ENCODE measurements at places on chromosomes 5 and 9. TPM values are rescaled to one million over a fixed set of nuclear protein-coding genes. Genes with fewer than 3 reads are reported as not detected.

The SEMA6A gene
- 7.6 TPM for total RNA-seq

The LRRC19 gene
- total RNA-seq, result not detected

The LECT2 gene
- not detected for total RNA-seq

The XRCC4 gene
- total RNA-seq, result 5.7 TPM

The PCDHA3 gene
- total RNA-seq, result not detected

The RETREG1 gene
- total RNA-seq, result 252 TPM

The PHF24 gene
- total RNA-seq, result not detected

The ANKRD34B gene
- not detected for total RNA-seq

The GABRB2 gene
- total RNA-seq, result 0.21 TPM

The ZDHHC21 gene
- 4.7 TPM for total RNA-seq

The ABO gene
- total RNA-seq, result 0.37 TPM

The GCNT4 gene
- total RNA-seq, result 1.5 TPM

The PRRT1B gene
- total RNA-seq, result not detected

The TNFSF8 gene
- 0.45 TPM for total RNA-seq

The COL15A1 gene
- 5.6 TPM for total RNA-seq

The TSLP gene
- 0.62 TPM for total RNA-seq

DNA sequence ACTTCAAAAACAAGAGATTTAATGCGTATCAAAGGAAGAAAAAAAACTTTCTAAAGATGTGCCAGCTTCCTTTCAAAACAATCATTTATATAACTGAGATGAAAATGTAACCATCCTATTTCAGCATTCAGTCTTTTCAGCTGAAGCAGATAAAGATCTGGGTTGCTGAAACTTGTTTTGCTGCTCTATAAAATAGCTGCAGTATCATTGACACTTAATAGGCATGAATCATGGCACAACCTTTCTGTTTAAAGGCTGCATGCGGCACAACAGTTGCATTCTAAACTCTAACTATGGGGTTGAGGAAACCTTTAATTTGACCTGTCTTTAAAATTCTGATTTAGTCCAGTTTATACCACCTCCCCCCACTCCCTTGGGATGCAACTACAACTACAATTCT, 196.7 kb downstream of the MPDZ start:
- no peak for DNase-seq

DNA sequence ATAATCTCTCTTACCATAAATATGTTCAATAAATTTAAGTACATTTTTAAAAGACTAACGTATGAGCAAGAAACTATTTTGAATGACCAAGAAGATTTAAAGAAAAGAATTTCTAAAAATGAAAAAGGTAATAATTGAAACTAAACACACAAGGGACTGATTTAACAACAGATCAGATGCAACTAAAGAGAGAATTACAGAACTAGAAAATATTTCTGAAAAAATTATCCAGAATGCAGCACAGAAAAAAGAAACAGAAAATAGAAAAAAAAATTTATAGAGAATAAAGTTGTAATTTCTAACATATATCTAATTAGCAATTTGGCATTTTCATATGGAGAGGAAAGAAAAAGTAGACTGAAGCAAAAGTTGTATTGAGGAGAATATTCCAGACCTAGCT, 269.3 kb downstream of the TLE1 start:
- no peak for DNase-seq

GRCh38 chr5:73097740-73098139, 22.6 kb upstream of the TMEM171 start:
- DNase-seq, result no peak

DNA sequence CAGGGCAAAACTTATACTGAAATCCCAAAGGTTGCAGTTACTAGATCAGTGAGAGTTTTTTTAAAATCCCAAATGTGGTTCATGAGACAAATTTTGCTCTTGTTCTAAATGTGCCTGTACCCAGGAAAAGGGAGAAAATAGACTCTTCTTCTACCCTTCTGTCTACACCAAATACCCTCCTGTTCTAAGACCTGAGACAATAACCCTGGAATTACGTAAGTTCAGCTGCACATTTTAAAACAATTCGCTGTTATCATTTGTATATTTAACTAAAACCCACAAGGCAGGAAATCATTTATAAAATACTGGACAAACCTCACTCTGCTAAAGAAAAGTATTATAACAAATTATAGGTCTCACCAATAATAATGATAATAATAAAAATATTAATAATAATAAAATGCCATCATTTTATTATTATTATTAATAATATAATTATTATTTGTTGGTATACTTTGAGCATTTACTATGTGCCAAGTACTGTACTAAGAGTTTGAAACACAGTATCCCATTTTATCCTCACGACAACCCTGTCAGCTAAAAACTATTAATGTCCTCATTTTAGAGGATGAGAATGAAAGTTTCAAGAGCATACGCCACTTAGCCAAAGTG, 49.8 kb upstream of the AFAP1L1 start:
- DNase-seq, result no peak

DNA sequence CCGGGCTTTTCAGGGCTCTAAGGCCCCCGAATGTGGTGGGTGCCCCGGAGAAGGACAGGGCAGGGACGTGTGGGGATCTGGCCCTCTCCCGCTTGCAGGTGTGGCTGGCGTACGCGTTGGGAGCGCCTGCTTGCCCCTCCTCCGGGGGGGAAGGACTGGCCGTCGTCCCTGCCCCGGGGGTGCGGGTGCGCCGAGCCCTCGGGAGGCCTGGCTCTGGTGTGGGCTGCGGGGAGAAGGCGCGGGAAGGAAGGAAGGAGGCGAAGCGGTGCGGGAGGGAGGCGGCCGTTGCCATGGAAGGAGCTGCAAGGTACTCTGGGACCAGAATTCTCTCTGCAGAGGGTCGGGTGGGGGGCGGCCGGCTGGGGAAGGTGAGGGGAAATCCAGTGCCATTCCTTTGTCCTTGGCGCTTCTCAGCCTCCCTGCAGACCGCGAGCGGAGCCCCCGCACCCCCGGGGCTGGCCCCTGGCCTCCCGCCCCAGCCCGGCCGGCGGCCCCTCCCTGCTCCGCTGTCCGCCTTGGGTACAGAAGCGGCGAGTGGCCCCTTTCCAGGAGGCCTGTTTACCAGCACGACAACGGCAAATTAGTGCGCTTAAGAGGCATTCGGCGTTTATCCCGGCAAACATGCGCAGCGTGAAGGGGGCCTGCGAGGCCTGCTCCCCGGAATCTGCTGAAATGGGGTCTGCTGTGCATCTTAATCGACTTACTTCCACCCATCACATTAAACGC, 67.1 kb upstream of the UNC5A start:
- no peak for DNase-seq

- DNase-seq, result no peak
Measured at GRCh38 chr5:179266291-179267070, 78.8 kb downstream of the ADAMTS2 start.

DNA sequence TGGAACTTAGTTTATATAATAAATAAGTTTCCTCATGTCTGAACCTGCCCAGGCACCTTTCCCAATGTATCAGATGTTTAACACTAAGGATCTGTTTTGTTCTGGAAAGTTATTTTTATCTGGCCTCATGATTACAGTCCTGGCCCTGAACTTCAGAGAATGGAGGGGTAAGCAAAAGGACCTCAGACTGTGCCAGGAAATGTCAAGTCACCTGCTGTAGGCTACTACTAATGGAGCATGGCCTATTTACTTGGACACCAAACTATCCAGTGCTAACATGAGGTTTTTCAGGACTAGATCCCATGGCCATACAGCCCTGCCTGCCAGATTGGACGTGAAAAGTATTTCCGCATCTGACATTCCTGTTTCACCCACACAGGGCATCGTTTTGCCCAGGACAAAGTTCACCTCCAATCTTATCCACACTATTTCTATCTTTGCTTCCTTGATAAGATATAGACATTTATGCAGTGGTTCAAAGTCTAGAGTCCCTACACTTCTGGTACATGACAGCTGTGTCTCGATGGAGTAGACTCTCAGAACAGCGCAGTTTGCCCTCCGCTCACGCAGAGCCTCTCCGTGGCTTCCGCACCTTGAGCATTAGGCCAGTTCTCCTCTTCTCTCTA, at the start of gene BTNL8:
Gene BTNL8, plus strand, starts transcription at position 539 of the 626 bp plus-strand sequence. CDS start 152 bp downstream, outside the sequence.
- DNase-seq, result no peak

GRCh38 chr5:31767335-31768031, 128.6 kb downstream of the PDZD2 start:
- no peak for DNase-seq

- no peak for DNase-seq
Measured at GRCh38 chr9:128159522-128159783, 612 bp upstream of the BBLN start.

DNA sequence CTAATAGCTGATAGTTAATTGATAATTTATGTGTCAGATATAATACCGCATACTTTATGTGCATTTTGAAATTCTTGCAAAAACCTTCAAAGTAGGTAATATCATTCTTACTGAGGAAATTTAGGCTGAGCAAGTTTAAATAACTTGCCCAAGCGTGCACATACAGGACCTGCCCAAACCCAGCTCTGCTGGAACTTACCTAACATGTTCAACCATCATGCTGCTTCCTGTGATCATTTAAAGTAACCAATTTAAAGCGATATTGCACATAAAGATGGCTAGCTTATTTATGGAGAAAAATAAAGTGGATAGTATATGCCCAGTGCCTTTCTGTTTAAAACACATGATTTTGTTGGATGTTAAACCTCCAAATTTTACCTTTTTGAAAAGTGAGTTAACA, 4.3 kb downstream of the FAM174A start:
- no peak for DNase-seq

DNA sequence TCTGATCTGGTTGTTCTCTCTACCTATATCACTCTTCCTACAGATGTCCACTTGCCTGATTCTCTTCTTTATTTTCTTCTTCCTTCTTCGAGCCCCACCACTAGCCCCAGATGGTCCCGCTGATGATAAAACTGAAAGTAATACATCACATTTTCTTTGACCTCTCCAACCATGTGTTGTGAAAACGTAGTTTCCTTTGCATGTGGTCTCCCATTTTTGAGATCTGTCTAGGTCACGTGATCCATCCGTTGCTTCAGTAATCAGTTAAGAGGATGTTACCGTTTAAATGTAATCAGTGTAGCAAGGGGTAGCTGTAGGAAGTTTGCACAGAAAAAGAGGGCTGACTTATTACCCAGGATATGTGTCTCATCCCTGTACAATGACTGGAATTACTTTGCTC, 426.3 kb upstream of the TLE4 start:
- DNase-seq, result no peak

DNA sequence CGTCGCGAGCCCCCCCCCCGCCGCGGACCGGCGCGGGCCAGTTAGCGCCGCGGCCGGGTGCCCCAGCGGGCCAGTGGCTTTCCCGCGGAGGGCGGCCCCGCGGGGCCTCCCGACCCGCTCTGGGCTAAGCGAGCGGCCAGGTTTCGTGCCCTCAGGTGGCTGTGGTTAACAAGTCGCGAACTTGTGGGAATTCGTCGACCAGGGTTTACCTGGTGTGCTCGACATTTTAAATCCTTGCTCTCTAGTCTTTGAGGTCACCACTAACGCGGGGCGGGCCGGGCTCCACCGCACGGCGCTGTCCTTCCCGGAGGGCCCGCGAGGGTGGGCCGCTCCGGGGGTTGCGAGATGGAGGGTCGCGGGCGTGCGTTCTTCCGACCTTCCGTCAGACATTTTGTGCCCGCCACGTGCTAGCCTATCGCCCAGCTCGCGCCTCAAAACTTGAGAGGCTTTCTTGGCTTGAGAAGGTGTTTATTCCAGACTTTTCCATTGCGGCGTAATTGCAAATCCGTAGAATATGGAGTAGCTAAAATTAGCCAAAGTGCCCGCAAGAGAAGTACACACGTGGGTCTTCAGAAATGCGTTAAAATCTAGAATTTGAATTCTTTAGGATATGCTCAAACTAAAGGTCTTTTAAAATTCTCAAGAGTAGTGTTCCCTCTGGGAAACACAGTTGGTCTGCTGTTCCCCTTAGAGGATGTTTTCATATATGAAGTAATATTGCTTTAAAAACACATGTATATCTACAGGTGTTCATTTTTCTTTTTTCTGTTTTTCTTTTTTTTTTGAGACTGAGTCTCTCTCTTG, 2.1 kb downstream of the ANP32B start:
- DNase-seq, result no peak

GRCh38 chr9:135774239-135774747, 72.3 kb downstream of the KCNT1 start:
- DNase-seq, result no peak

DNA sequence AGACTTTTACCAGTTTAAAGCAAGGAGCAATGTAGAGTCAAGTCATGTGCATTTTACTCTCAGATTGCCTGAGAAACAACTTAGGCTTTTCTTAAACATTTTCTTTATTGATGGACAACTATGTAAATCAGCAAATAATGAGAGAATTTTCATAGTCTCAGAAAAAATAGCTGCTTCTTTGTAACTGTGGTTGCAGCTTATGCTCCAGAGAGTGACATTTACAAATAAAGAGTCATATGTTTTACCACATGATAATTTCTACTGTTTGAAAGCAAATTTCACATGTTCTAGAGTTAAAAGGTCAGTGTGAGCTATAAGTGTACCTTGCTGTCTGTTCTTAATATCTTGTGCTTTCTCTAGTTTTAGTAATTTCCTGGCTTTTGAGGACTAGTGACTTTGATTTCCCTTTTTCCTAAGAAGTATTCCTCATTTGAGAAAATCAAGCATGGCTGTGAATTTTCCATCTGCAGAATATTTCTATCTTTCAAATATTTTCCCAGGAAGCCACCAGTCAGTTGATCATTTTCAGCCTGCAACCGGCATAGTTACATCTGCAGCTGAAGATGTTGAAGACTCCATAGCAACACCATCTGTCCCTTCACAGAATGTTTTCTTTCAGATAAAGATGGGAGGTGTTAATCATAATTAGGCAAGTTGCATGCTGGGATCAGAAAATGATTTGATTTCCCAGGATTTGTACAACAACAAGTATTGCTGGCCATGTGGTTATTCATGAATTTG, 229.9 kb downstream of the SGCD start:
- no peak for DNase-seq

GRCh38 chr5:158013303-158013702, 154.4 kb upstream of the CLINT1 start:
- no peak for DNase-seq

- DNase-seq, result no peak
Measured at GRCh38 chr5:54785729-54786591, 199.4 kb downstream of the ESM1 start.

GRCh38 chr5:76451031-76451701, 48.1 kb downstream of the IQGAP2 start:
- DNase-seq, result no peak

DNA sequence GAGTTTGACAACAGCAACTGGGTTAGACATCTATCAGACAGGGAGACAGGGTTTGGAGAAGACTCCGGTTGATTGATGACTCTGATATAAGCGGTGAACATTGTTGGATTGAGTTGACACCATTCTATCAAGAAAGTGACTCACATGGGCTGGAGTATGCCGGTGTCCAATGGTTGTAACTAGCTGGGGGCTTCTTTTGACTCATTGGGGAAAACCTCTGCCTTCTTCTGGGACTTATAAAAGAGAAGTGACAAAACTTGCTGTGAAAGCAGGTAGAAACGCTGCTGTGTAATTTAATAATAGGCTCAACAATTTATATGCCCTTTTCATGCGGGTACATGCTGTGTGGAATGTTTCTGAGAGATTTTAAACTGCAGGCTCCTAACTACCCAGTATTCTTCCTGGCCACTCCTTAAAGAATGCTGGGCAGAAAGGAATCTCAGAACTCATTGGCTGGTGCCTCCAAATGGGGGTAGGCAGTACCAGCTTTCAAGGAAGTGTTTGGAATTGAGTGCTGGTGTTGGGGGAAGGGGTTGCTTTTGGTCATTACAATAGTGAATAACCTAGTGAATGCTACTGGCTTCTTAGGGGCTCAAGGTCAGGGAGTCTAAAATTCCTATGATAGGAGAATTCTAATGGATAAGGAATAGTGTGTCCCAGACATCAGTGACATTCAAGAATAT, 43.9 kb downstream of the FYB1 start:
- DNase-seq, result no peak

- DNase-seq, result no peak
Measured at GRCh38 chr9:137221506-137222111, 431 bp downstream of the RNF208 start.

All from psoas muscle (tissue), 8 donors.